Hematopoietic multipotent progenitor cell treated with erythropoietin and hydrocortisone succinate and interleukin-3 and kit ligand, for 8 days (in vitro differentiated cells): ENCODE measurements at places on chromosomes 2 and 18.

DNA sequence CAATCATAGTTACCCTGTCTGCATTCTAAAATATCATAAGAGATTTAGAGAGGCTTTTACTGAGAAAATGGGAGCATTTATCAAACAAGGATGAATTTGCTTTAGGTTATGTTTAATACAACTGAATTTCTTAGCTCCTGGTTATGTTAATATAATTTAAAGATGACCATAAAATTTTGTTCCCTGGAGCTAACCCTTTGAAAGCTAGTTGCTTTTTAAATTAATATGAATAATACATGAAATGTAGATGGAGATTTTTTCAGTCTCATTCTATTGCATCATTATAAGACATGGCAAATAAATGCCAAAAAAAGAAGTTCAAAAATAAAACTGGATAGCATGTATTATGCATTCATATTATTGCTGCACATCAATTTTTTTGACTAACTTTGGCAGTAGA is 344.1 kb upstream of the NXPH2 start:
- DNase-seq: no peak

GRCh38 chr2:171237751-171238505 is 77.2 kb upstream of the TLK1 start:
- no peak for DNase-seq

DNA sequence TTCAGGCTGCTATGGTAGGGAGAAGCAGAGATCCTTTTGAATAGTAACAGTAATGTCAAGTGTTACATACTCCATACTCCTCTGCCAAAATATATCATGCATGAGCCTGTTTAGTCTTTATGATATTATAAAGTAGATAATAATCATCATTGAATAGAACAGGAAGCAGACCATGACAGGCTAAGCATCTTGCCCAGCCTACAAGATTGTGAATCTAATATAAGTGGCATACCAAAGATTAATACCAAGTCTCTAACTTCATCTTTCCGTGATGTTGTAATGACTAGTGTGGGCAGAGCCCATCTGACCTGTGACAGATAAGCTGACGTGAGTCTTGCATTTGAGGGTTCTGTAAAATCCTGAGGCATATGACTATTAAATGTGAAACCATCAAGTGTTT is 13.1 kb downstream of the NDUFB3 start:
- DNase-seq: peak; percentile 59

GRCh38 chr2:129802290-129802689 is 177.2 kb upstream of the RAB6C start:
- no peak for DNase-seq

DNA sequence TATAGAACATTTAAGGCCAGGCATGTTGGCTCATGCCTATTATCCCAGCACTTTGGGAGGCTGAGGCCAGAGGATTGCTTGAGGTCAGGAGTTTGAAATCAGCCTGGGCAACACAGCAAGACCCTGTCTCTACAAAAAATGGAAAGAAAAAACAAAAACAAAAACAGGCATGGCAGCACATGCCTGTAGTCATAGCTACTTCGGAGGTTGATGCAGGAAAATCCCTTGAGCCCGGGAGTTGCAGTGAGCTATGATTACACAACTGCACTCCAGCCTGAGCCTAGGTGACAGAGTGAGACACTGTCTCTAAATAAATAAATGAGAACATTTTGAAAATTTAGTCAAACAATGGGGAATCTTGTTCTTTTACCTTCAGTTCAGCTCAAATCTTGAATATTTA is 12.1 kb upstream of the YES1 start:
- DNase-seq: no peak

DNA sequence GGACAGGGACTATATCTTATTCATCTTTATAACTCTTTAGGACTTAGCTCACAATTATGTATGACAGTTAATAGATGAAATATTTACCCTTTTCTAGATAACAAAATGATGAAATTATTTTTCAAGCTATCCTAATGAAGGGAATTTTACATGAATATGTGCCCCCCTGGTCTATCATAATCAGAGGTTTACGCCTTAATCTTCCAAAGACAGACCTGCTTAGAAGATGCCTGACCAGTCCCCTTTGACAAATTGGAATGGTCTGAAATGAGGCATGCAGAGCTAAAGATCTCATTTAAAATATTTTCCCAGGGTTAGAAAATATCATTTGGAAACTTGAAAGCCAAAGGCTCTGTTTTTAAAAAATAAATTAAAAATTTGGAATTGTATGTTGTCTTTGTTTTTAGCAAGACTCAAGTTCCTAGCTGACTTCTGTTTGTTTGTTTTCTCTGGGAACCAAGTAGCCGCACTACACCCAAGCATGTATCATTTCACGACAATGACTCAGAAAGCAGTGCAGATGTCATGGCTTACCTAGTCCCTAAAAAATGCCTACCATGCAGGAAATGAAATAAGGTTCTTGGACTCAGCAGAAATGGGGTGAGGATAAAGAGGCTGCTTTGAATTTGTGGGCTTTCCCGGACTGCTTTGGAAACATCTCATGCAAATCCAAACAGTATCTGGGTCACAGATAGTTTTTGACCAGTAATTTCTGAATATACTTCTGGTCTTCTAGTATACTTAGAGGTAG is 162.1 kb downstream of the ZEB2 start:
- DNase-seq: no peak

DNA sequence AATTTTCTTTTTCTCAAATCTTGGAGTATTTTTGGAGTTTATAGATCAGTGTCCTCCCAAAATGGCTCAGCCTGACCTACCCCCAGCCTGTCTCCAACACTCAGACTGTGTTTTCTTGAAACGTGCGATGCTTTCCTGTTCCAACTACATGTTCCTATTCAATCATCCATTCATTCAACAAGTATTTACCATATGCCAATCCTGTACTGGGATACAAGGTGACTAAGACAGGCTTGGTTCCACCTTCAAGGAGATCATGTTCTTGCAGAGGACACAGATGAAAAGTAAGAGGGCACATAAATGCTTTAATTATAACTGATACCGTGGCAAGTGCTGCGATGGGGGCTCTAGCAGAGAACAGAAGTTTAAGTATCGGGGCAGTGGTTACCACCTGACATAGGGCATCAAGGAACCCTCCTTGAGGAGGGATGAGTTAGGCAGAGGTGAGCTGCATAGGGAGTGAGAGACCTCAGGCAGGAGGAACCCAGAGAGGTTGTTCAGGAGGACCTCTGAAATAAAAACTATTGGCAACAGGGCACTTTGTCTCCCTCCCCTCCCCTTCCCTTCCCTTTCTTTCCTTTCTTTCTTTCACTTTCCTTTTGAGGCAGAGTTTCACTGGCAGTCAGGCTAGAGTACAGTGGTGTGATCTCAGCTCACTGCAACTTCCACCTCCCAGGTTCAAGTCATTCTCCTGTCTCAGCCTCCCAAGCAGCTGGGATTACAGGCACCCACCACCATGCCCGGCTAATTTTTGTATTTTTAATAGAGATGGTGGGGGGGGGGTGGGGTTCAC is 469.0 kb downstream of the EPHA4 start:
- no peak for DNase-seq

DNA sequence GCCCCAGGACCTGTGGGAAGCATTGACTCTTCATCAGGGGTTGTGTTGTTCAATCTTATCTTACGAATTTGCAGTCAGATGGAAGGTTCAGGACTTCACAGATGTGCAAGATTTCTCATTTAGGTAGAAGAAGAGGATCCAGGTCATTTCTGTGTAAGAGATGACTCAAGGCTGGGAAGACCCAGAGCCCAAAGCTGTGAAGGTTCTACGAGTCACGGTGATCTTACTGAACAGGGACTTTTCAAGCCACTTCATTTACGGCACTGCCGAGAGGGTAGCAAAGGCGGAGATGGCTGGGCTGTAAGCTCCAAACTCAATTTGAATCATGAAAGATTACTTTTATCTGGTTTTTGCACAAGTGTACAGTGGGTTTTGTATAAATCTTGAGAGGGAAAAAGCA is 228.0 kb upstream of the MEX3C start:
- no peak for DNase-seq

GRCh38 chr2:43083710-43084698 is 142.4 kb downstream of the ZFP36L2 start:
- DNase-seq: no peak

DNA sequence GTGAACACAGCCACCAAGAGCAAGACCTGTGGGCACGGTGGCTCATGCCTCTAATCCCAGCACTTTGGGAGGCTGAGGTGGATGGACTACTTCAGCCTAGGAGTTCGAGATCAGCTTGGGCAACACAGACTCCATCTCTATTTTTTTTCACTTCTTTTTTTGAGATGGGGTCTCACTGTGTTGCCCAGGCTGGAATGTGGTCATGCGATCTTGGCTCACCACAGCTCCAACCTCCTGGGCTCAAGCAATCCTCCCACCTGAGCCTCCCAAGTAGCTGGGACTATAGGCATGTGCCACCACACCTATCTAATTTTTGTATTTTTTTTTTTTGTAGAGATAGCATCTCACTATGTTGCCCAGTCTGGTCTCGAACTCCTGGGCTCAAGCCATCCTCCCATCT is 54.4 kb upstream of the SPRED2 start:
- no peak for DNase-seq

DNA sequence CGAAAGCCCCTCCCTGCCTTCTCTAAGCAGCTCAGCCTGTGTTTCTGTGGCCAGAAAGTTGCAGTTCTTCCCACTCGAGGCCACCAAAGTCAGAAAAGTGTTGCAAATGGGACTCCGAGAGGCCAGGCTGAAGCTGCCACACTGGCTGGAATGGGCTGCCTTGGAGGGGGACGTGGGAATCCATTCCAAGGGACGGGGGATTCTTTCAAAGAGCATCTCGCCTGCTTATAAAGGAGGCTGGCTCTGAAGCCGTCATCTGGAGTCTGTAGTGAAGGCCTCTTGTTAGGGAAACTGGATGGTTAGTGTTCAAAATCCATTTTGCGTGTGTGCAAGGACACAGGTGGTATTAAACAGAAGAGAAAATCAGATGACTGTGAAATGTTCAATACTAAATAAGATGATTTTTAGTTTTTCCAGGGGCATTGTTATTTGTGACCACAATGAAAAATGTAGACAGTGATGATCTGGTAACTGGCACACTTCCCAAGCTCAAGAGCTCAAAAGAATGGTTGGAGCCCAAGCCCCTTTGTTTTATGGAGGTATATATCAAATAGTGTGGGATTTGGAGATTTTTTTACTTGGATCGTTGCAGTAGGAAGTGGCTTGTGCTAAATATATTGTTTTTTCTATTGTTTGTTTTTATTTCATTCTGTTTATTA is 782 bp downstream of the FAM228B start:
- no peak for DNase-seq

GRCh38 chr18:23397907-23398306 is 55.2 kb upstream of the RIOK3 start:
- DNase-seq: no peak
